NCI-H2107 (cell line): ENCODE measurements at places on chromosomes 5 and 9.

DNA sequence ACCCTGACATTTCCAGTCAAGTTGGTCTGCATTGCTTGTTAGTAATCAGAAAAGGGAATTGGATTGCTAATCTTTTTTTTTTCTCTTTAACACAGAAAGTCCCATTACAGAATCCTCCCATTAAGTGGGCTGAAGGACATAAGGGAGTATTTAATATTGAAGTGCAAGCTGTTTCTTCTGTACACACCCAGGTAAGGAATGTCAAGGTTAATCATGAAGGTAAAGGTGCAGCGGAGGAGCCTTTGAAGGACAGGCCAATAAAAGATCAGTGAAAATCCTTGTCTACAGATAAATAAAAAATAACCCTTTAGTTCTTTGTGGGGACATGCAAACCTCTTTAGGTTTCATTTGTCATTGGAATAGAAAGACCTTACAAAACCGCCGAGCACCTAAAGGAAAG lies 161.4 kb downstream of the DOCK8 start:
- DNase-seq, result no peak

DNA sequence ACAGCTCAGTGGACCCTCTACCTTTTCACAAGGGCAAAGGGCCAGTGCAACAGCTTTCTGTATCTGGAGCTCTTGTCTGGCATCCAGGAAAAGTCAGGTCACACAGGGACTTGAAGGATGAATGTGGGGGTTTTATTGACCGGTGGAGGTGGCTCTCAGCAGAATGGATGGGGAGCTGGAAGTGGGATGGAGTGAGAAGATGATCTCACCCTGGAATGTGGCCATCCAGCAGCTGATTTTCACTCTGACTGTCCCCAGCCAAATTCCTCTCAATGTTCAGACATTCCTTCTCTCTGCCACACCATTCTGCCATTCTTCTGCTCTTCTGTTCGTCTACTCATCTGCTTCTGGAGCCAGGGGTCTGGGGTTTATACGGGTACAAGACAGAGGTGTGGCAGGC lies 1119.9 kb downstream of the TAF11L14 start:
- DNase-seq, result no peak

DNA sequence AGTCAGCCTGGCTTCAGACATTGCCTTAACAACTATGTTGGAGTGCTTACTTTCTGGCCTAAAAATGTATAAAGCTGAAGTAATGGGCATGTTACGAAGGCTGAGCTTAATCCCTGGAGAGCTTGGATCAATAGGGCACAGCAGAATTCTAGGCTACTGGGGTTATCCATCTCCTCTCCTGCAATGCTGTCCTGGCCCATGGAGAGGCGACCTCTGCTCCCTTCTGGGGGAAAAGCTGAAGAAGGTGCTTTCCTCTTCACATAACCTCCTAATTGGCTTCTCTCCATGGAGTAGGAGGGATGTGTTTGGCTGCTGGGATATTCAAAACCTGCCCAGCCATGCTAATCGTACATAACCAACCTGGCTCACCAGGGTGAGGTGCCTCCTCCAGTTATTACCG lies 403.5 kb downstream of the DMRT2 start:
- no peak for DNase-seq

GRCh38 chr9:26604076-26604662 lies 288.4 kb downstream of the CAAP1 start:
- no peak for DNase-seq

- no peak for DNase-seq
Observed at GRCh38 chr5:25241981-25242380, 597.2 kb upstream of the CDH10 start.

DNA sequence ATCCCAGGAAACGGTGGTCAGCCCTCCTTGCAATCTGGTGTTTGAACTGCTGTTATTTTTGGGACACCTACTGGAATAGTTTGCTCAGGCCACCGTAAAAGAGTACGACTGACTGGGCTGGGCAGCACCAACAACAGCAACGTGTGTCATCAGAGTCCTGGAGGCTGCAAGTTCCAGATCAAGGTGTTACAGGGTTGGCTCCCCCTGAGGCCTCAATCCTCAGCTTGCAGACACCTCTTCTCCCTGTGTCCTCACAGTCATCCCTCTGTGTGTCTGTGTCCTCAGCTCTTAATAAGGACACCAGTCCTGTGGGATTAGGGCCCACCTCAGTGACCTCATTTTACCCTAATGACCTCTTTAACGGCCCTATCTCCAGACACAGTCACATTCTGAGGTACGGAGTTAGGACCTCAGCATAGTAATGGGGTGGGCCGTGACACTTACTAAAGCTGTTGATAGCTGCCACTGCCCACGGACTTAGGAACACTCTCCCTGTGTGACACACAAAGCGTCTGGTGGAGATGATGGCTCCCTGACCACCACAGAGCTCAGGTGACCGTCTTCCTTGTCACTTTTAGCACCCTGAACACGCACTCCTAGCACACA lies 16.8 kb downstream of the GLT6D1 start:
- no peak for DNase-seq
